Muscle of back (tissue), 13 donors: ENCODE measurements at places on chromosomes 4 and X. TPM values are rescaled to one million over a fixed set of nuclear protein-coding genes. Genes with fewer than 3 reads are reported as not detected.

ALB gene
- polyA plus RNA-seq = not detected

RHOXF1 gene
- polyA plus RNA-seq = not detected

CC2D2A gene
- polyA plus RNA-seq = 14.6 TPM

NPY5R gene
- 0.12 TPM for polyA plus RNA-seq

ARSJ gene
- 7.3 TPM for polyA plus RNA-seq

PAGE4 gene
- not detected for polyA plus RNA-seq

APELA gene
- polyA plus RNA-seq = not detected

UCP1 gene
- polyA plus RNA-seq = not detected

DNA sequence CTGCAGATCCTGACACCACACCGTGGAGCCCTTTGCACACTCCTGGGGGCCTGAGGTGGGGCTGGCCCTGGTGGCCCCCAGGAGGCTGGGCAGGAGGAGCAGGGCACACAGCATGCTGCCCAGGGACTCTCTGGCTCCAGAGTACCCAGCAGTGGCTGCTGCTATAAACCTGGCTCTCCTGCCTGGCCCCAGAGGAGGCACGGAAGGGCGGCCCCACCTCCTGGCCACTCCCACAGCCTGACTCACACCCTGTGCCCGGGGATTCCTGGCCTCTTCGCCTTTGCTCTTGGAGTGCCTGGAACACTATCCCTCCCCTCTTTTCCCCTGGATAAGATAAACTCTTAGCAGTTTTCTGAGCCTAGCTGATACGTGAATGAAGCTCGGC lies at the start of gene PSAPL1:
PSAPL1 (minus strand) TSS at position 165 of the 385 bp plus-strand sequence; CDS start at position 114, 51 bp downstream.
- DNase-seq = no peak

- no peak for DNase-seq
These were observed 24.5 kb downstream of the CETN2 start for GRCh38 chrX:152806035-152806434.

- DNase-seq = no peak
These were observed 1389.4 kb downstream of the C4orf33 start for GRCh38 chr4:130485371-130485770.

DNA sequence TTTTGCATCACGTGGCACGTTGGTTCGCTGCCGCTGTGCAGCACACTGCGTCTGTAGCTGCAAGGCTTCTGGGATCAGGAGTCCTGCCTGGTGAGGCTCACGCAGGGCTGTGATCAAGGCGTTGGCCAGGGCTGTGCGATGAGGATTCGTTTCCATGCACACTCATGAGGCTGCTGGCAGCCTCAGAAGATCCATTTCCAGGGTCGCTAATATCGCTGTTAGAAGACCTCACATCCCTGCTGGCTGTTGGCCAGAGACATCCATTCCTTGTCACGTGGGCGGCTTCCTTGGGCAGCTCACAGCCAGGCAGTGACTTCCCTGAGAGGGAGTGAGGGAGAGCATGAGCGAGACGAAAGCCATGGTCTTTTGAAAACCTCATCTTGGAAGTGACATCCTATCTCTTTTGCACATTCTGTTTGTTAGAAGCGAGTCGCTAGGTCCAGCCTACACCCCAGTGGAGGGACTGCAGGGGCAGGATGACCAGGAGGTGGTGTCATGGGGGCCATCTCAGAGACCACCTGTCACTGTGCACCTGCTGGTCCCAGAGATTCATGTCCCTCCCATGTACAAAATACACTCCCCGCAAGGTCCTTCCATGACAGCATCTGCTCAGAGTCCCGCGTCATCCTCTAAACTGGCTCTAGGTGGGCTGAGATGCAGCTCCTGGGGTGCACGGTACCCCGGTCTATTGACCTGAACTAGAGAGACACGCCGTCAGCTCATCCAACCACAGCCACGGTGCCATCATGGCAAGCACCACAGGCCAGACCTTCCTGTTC lies 12.2 kb downstream of the RGS12 start:
- DNase-seq = peak; percentile 61

GRCh38 chrX:47562615-47563243 lies 1.7 kb downstream of the ARAF start:
- DNase-seq = no peak

- no peak for DNase-seq
These were observed 63.9 kb downstream of the LCORL start for GRCh38 chr4:17957688-17958087.

DNA sequence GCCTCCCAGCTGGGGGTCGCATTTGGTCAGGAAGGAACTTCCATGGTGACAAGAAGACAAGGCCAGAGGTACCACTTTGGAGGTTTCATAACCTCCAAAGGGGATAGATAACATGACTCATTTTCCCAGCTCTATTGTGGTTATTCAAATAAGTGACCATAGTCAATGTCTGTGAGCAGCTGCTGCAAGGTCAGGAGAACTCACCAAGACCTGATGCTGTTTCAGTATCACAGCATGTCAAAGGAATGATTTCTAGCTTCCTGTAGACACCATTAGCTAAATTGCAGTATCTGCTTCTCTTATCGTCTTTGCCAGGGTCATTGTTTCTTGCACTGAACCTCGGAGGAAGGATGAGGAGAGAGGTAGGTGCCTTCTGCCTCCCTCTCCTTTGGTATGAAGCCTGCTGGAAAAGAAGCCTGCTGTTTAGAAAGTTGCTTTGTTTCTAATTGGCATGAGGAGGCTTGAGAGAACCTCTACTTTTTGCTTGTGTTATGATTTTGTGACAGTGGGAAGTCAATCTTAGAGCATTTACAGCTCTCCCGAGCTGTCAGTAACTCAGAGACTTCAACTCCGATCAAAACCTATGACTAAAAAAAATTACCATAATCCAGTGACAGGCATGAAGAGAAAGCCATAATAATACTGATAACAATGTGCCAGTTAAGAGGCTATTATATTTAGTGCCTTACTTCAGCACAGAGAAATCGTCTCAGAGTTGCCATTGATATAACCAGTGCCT lies 38.0 kb upstream of the GATB start:
- DNase-seq = no peak

GRCh38 chr4:48047896-48048295 lies 31.3 kb downstream of the NIPAL1 start:
- DNase-seq = no peak

- peak; percentile 12 for DNase-seq
These were observed 605.9 kb upstream of the DIPK2B start for GRCh38 chrX:45806410-45807121.

DNA sequence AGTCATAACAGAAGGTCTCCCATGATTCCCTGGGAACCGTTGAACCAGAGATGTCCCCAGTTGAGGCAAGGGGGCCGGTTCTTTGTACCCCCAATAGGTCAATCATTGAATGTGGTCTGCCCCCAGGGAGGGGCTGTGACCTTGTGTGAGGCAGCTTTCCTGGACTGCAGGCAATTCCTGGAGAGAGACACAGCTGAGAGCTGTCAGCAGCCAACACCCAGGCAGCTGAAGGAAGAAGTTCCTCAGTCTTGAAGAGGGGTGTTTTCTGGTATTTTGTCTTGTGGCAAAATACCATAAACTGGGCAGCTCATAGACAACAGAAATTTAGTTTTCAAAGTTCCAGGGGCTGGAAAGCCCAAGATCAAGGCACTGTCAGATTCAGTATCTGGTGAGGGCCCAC lies 185.7 kb upstream of the ATP6AP2 start:
- DNase-seq = no peak

- no peak for DNase-seq
These were observed 39.1 kb downstream of the FUNDC1 start for GRCh38 chrX:44503560-44503959.

GRCh38 chr4:154084864-154085263 lies 296.0 kb upstream of the SFRP2 start:
- peak; percentile 18 for DNase-seq

GRCh38 chr4:123555807-123556273 lies 159.2 kb downstream of the SPRY1 start:
- no peak for DNase-seq

DNA sequence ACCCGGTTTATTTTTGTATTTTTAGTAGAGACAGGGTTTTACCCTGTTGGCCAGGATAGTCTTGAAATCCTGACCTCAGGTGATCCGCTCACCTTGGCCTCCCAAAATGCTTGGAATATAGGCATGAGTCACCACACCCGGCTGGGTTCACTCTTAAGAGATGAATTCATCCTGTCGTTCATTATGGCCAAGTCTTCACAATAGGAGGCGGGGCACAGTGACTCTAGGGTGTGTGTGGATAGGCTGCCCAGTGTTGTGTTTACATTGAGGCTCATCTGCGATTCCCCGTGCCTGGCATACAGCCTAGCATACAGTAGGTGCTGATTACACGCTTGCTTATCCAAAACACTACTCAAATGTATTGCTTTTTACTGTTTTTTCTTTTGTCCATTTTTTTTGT lies 41.3 kb upstream of the IGFBP7 start:
- no peak for DNase-seq

DNA sequence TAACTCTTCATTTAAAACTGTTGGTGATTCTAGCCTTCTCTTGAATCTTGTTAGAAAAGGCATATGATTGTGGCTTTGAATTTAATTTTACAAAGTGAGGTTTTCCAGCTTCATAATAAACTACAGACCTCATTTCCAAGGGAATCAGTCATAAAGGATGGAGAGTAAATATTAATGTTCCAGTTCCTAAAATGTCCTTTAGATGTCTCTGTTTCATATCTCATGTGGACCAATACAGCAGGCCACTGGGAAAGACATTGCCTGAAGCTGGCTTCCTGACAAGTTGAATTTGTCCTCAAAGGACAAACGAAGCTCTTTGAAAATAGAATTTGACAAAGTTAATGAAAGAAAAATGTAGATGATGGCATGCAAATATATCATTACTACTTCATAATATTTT lies 125.4 kb downstream of the ZNF330 start:
- DNase-seq = peak; percentile 81
